ENCODE measurements at places on chromosomes 2 and 18.

- no peak for DNase-seq
Measured at GRCh38 chr2:240139666-240140393, 628 bp downstream of the OTOS start.

DNA sequence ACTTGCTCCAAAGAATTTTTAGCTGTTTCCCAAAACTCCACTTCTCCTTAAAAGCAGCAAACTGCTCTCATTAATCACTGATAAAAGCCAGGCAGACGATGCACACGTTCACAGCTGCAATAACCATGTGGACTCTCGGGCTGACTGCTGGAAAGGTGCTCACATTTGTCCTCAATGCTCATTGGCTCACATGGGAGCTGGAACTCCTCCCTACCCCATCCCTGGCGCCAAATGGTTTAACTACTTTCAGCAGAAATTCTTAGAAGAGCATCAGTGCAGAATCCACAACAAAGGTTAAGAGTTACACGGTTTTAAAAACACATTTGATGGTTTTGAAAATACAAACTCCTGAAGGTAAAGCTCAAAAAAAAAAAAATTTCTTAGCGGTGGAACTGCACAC is 117.1 kb downstream of the NOL10 start:
- DNase-seq: no peak

DNA sequence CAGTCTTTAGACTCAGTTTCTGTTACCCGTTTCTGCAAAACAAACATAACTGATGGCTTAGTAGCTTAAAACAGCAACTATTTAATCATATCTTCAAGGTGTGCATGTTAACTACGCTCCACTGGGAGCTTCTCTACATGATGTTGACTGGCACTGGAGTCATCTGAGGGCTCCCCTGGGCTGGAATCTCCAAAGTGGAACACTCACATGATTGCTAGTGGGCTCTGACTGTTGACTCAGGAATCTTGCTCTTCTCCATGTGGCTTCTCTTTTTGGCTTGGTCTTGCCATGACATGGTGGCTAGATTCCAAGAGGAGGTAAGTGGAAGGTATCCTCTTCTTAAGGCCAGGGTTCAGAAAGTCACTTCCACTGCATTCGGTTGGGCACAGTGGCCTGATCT is 160.8 kb downstream of the PMAIP1 start:
- DNase-seq: peak; percentile 74

DNA sequence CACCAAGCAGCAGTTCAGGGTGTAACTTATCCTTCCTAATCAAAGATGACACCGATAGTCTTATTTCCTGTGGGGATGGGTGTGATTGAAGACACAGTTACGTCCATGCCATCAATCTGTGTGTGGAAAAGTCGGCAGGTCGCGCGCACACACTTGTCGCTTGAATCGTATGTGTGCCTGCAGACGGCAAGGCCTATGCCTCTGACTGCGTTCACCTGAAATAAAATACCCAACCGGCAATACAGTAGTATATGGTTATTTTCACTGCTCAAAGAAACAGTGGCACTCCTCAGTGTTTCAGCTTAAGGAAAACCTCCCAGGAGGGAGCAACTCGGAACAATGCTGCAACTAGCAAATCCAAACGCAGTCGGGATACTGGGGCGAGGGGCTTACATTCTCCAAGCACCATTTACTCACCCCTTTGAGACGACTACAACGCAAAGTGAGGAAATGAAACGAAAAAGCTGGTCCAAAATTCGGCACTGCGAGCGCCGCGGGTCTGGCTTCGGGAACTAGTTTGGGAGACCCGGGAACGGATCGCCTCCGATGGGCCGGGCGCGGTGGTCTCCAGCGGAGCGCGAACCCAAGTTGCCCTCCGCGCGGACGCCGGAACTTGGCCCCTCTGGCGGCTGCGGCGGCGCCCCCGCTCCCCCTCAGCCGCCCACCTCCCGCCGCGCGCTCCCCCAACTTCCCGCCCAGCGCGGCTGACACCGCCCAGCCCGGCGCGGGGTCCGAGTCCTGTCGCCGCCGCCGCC is 675 bp downstream of the PRKD3 start:
- DNase-seq: peak; percentile 34

DNA sequence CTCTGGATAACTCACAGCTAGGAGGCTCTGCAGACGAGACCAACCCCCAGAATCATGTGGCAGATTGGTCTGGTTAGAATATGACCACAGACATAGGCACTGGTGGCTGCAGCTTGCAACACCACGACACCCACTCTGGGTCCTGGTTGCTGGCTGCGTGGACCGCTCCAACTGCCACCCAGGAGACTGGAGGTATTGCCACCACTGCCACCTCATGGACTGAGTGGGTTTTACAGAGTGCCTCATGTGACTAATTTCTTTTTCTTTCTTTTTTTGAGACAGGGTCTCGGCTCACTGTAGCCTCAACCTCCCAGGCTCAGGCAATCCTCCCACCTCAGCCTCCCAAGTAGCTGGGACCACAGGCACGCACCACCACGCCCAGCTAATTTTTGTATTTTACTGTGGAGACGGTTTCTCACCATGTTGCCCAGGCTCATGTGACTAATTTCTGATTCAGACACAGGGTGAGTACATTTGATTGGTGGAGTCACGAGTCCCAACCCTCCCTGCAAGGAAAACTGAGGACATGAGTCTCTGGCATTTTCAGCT is 29.9 kb upstream of the NT5DC4 start:
- DNase-seq: peak; percentile 75

DNA sequence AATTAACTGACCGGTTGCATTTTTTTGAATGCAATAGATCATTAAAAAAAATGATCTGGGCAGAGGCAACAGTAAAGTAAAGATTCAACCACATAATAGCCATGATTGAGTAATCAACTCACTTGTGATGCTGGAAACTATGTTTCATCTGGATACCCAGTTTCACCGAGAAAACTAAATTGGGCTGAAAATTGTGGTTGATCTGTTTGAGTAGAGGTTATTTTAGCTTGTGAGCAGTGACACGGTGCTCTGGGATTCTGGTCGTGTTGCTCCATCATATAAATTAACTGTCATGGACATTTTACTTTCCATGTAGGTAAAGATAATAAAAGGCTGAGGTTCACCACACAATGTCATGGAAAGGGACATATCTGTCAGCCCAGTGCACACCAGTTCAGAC is 58.7 kb downstream of the CD226 start:
- DNase-seq: no peak
